Renal cortex interstitium (tissue), 15 donors: ENCODE measurements at places on chromosomes 5 and 9.

DNA sequence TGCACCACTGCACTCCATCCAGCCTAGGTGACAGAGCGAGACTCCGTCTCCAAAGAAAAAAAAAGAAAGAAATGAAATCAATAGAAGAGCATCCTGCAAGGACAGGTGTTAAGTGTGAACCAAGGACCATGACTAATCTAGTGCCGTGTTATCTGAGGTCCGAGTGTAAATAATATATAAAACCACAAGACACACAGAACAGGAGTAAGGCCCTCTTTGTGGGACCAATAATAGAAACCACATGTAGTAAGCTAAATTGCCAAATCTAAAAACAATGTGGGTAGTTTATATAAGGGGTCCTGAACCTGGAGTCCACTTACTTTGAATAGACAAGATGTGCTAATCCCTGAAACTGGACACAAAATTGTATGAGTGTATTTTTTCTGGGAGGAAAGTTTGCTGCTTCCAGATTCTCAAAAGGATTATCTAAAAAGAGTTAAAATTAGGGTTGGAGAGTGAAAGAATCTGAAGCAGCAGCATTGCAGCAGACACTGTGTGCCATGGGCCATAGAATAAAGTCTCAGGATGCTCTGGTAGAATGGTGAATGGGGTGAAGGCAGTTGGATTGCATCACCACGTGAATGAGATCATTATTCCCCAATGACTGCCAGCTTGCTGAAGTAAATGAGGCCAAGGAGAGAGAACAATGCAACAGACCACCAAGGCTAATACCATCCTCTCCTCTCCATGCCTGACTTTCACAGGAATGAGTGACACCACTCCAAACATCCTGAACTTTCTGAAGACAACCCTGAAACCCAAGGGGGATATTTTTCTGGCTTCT, 222.7 kb downstream of the DCP2 start:
- DNase-seq, result no peak

GRCh38 chr9:35736201-35736633, 3.8 kb downstream of the CREB3 start:
- DNase-seq, result no peak

- peak; percentile 28 for DNase-seq
These were observed 85.9 kb downstream of the HRH2 start for GRCh38 chr5:175743676-175744210.

DNA sequence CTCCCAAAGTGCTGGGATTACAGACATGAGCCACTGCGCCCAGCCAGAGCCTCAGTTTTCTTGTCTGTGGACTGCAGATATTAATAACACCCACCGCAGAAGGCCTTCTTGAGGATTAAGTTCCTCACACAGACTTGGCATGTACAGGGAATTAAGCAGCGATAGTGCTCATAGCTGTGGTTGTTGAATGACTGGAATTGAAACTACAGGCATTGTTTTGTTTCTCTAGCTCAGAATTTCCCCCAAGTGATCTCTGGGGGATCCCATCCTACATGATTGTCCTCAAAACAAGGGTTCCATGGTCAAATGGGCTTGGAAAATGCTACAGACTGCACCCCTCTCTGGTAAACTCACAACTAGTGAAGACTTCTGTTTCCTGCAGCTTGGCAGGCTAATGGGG, 44.2 kb upstream of the TDRD7 start:
- no peak for DNase-seq

- DNase-seq, result no peak
These were observed 936 bp upstream of the WDR5 start for GRCh38 chr9:134134949-134135342.

DNA sequence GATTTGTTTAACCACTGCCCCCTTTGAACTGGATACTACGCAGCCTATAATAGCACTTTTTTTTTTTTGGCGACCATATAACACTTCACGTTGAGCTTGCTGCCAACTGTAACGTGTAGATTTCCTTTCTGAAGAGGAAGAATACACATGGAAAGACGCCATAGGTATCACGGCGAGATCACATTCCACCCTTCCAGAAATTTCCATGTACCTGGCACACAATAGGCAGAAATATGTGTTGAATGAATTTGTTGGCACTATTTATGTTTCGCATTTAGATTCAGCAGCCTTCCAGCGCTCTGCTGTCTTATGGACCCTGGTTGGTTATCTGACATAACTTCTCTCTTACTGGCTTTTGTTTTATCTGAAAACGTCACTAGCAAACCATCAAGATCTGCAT, 250.3 kb downstream of the SLIT3 start:
- no peak for DNase-seq

DNA sequence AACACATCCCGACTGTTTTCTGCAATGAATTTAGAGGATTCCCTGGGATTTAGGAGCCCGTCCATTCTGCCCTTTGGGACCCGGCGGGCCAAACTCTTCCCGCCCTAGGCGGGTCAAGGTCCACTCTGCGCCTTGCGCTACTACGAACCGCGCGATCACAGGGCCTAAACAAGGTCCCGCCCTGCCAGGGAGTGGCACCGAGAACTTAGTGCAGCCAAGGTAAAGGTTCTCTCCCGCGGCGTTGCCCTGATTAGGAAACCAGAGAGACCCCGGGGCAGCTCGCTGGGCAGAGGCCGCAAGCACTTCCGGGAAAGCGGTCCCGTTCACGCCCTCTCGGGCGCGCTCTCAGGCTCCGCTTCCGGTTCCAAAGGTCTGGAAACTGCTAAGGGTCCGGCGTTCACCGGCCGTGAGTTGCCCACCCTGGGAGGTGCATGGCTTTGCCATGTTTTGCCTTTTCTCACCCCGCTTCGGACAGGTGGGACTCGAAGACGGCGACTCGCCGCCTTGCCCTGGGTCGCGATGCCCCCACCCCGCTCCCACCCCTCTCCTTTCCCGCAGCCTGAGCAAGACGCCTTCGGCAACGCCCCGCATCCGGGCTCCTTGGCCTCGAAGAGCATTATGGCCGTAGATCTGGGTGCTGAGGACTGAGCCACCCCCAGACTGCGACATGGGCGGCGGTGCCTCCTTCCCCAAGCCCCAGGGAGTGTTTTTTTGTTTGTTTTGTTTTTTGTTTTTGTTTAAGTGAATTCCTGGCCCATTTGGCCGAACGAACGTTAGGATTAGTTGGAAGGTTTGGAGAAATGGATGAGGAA, 23.4 kb downstream of the HNRNPK start:
- no peak for DNase-seq

- no peak for DNase-seq
These were observed 38.3 kb upstream of the ZFYVE16 start for GRCh38 chr5:80369521-80369920.

- no peak for DNase-seq
These were observed 147.1 kb downstream of the ZNF608 start for GRCh38 chr5:124599028-124599973.

GRCh38 chr9:16901590-16901989, 31.1 kb upstream of the BNC2 start:
- no peak for DNase-seq

GRCh38 chr5:151378616-151379015, 31.3 kb upstream of the SLC36A2 start:
- DNase-seq, result no peak

DNA sequence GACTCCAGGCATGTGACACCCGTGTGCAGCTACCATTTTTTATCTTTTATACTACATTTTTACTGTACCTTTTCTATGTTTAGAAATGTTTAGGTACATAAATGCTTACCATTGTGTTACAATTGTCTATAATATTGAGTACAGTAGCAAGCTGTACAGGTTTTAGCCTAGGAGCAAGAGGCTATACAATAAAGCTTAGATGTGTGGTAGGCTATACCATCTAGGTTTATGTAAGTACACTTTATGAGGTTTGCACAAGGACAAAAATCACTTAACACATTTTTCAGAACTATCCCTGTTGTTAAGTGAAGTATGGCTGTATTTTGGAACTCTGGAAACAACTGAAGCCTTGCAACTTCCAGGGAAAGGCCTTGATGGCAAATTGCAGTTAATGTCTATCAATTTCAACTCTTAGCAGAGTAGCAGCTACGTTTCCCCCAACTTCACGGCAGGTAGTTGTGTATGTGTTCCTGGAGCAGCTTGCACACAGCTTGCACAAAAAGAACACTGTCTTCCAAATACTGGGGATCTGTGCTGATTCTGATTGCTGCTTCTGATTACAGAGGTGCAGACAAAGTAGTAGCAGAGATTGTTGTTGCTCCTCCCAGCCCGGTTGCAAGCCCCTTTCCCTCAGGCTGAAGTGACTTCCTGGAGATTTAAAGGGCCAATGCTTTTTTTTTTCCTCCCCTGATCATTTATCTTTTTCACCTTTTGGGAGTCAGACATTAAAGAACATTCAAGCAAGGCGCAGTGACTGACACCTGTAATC, 30.0 kb downstream of the SIL1 start:
- no peak for DNase-seq

DNA sequence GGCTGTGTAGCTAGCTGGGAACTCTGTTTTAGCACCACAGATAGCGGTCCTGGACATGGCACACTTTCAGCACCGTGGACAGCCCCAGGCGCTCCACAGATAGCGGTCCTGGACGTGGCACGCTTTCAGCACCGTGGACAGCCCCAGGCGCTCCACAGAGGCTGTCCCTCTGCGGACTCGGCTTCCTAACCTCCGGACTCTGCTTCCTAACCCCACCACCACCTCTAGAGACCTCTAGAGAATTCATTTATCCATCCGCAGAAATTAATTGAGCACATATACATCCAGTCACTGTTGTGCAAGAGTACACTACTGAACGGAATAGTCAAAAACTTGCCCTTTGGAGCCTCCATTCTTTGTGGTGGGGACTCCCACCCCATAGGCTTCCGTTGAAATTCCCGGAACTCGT, 27.4 kb downstream of the UNC5A start:
- DNase-seq, result peak; percentile 86

DNA sequence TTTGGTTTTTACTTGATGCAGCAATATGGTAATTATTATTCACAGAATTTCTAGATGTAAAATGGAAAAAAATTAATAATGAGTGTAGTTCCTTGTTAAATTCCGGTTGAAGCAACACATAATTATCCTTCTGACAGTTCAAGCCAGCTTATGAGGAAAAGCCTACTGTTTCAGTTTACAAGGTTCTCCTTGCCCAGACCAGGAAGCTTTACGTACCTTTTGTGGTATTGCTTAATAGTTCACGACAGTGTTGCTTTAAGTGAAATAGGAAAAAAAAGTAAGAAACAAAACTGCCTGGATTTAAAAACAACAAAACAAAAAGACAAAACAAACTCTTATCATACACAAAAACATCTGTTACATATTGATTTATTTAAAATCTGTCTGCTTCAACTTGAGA, 547.3 kb upstream of the C9orf72 start:
- no peak for DNase-seq

DNA sequence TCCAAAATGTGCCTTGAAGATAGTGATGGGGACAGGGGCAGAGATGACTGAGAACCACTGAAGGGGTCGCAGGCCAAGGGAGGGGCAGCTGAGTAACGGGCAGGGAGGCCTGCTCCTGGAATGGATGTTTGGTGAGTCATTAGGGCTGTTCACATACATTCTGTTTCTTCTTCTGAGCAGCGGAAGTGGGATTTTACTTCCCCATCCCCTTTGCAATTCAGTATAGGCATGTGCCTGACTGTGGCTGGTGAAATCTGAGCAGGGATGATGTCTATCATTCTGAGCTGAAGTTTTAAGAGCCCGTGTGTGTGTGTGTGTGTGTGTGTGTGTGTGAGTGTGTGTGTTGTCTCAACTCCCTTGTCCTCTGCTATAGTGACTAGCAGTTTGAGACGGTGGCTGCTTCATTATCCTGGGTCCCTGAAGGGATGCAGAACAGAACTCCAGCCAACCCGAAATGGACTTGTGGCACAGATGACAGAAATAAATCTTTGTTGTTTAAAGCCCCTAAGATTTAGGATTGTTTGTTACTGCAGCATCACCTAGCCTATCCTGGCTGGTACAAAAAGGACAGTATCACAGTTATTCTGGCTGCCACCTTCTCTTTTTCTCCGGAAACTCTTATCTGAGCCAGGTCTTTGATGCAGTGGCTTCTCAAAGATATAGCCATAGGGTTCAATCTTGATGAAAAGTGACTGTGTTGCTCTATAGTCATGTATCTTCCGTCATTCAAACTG, 29.2 kb upstream of the TGFBI start:
- no peak for DNase-seq

DNA sequence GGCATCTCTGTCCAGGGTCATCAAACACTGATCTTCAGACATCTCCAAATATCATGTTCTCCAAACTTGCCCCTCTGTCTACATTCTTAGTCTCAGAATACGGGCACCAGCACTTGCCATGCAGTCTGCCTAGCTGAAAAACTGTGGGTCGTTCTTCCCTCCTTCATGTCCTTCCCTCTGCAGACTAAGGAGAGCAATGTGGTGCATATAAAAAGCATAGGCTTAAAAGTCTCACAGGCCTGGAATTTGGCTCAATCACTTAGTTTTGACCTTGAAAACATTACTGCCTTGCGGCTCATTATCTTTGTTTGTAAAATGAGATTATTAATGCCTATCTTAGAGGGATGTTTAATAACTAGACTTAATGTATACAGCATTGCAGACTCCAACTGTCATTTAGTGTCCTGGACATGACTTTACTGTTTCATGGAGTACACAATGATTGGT, 362.8 kb downstream of the NPR3 start:
- DNase-seq, result no peak

- no peak for DNase-seq
These were observed 3.8 kb upstream of the RASEF start for GRCh38 chr9:83066771-83067170.

GRCh38 chr9:134992755-134993124, 75.0 kb upstream of the FCN1 start:
- DNase-seq, result peak; percentile 33

DNA sequence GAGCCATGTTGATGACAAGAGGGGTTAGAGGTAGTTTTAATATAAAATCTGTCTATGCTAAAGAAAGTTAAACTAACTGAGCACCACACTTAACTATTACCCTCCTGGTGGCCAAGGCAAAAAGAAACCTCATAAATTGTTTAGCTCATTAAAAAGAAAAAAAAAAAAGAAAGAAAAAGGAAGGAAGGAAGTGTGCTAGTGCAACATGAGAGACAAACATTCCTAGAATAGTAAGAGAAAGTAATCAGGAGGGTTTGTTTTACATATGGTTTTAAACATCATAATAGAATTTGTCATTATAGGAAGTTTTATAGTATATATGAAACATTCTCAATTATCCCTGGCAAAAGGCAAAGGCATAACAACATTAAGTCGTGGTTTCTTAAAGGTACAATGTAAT, 152.3 kb downstream of the SNX18 start:
- DNase-seq, result no peak

GRCh38 chr5:116668390-116668789, 93.8 kb upstream of the SEMA6A start:
- no peak for DNase-seq

DNA sequence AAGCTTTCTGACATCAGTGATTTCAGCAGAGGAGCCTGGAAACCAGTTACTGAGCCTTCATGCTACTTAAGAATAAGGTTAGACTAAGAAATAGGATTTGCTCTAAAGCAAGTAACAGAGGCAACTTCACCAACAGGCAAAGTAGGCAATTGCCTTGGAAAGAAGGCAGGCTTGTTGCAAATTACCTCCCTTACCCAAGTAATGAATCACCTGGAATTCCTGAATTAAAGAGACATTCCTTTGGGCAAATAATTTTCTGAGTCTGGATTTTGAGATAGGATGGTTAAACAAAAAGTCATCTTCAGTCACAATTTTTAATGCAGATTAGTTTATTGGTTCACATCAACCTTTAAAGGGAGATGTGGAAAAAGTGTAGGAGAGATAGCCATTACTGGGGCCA, 92.8 kb downstream of the ITGA1 start:
- no peak for DNase-seq
